Spinal cord (tissue), 10 donors: ENCODE measurements at places on chromosomes 3 and 15.

GRCh38 chr3:143081365-143081764, 38.2 kb upstream of the CHST2 start:
- no peak for DNase-seq

DNA sequence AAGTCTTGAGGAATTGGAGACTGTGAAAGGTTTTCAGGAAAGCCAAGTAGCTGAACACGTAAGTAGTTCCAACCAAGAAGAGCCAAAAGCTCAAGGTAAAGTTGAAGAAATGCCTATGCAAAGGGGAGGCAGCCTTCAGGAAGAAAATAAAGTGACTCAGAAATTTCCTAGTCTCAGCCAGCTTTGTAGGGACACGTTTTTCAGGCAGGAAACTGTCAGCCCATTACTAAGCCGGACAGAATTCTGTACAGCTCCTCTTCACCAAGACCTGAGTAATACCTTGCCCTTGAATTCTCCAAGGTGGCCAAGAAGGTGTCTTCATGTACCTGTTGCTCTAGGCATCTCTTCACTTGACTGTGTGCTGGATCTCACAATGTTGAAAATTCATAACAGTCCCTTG, 48.6 kb downstream of the CDAN1 start:
- DNase-seq, result no peak

GRCh38 chr3:184525337-184526087, 36.1 kb upstream of the EPHB3 start:
- no peak for DNase-seq

GRCh38 chr3:167736264-167736787, 805 bp downstream of the SERPINI1 start:
- DNase-seq, result peak; percentile 8

DNA sequence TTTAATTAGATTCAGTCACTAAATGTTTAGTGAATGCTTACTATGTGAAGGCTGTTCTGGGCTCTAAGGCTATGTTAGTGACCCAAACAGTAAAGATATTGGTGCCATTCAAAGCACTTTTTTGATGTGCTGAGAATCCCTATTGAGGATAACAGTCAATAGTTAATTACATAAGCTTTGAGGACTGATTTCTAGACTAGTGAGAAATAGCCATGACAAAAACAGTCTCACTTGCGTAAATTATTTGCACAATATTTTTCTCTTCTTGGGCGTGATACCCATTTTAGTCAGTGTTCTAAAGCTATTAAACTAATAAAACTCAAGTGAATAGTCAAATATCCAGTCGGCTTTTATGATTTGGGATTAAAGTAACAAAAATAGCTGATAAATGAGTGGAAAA, 74.6 kb downstream of the UBE2E2 start:
- no peak for DNase-seq

- no peak for DNase-seq
Measured at GRCh38 chr3:30664884-30665283, 58.5 kb downstream of the TGFBR2 start.

DNA sequence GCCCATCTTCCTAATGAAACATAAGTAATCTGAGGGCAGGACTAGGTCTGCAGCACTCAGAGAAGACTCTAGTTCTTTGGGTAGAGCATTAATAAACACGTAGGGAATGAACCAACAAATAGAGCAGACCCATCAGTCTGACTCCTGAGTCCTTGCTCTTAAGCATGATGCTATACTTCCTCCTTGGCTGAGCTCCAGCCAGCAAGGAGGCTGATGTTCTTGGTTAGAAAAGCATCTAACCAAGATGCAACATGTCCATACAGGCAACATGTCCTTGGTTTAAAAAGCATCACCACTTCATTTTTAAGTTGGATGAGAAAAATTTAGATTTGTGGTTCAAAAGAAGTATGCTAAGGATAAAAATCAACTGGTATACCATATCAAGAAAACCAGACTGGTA, 8.5 kb upstream of the MYH15 start:
- DNase-seq, result no peak

DNA sequence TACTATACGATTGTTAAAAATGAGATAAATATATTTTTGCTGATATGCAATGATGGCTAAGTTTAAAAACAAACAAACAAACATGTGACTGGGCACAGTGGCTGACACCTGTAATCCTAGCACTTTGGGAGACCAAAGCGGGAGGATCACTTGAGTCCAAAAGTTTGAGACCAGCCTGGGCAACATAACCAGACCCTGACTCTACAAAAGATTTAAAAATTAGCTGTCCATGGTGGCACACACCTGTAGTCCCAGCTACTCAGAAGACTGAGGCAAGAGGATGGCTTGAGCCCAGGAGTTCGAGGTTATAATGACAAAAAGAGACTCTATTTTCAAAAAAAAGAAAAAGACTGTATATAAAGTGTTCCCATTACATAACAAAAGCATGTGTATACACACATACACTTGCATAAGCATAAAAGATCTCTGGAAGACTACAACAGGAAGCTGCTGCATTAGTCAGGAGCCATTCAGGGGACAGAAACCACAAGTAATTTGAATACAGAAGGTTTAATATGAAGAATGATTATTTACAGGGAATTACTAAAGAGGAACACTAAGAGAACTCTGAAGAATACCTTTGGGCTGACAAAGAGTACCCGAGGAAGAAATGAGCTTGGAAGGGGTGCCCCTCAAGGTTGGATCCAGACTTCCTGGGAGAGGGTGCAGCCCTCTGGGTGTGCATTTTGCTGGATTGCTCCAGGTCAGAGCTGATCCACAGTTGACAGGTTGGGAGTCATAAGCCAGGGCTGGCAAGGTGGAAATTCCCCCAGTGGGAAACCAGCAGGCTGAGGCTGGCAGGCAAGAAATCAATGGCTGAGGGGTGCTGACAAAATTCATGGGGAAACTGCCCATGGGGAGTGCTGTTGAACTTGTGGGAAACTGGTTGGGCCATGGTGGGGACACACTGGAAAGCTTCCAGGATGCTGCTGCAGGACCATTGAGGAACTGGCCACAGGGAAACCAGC, 9.3 kb upstream of the TM4SF18 start:
- no peak for DNase-seq

DNA sequence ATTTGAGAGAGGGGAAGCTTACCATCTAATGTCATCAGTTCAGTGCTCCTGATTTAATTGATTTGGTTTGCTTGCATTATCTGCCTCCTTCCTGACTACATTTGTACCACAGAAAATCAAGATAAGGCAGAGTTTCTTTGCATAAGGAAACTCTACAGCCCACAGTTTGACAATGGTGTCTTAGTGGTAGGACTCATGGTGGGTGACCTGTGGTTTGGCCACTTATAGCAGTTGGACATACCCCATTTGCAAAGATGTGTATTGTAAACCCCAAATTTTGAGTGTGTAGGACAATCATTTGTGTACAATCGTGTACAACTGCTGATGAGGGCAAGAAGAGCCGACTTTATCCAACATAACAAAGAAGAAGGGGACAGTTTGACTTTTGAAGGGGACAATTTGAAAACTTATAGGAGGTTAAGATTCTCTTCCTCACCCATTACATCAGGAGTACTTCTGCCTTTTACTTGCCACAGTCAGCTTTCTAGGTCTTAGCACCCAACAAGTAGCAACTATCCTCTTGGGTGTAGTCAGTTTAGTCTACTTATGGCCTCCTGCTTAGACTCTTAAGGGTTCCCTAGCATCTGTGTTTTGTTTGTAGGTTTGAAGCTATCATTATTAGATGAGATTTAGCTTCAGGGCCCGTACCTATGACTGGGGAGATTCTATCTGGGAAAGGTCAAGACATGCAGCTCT, 6.2 kb downstream of the TGFBR2 start:
- DNase-seq, result no peak

DNA sequence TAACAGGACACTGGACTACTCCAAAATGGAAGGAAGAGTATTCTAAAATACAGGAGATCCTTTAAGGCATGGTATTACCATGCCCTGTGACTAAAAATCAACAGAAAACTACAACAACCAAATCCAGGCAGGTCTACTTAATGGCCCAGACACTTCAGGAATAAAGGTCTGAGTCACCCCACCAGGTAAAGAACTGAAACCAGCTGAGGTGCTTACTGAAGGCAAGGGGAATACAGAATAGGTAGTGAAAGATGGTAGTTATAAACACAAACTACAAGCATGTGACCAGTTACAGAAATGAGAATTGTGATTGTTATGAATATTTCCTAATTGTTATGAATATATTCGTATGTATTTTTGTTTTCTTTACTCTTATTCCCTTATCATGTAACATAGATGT, 13.4 kb downstream of the IFT57 start:
- DNase-seq, result no peak

- no peak for DNase-seq
Measured at GRCh38 chr15:91153954-91154353, 53.9 kb downstream of the SV2B start.

DNA sequence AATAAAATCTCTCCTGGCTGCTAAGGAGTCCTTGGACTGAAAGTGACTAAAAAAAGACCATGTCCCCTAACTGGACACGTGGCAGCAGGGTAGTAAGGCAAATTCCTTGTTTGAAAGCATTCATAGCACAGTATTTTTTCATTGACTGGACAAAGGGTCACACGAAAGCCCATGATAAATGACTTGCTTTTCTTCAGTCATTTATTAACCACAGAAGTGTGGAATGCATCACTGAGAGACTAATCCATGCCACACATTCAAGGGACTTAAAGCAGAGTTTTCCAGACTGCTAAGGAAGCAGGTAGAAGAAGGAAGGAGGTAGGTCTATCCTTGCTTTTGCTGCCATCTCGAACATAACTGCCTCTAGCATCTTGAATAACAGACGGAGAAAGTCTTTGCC, 31.2 kb downstream of the CASR start:
- no peak for DNase-seq

GRCh38 chr3:151227266-151227806, 24.3 kb upstream of the GPR171 start:
- DNase-seq, result peak; percentile 21

GRCh38 chr3:129040039-129040336, 20.6 kb upstream of the GP9 start:
- no peak for DNase-seq

GRCh38 chr15:63072809-63073277, 30.3 kb downstream of the TPM1 start:
- DNase-seq, result no peak

GRCh38 chr3:190013943-190014924, 106.5 kb downstream of the P3H2 start:
- no peak for DNase-seq

DNA sequence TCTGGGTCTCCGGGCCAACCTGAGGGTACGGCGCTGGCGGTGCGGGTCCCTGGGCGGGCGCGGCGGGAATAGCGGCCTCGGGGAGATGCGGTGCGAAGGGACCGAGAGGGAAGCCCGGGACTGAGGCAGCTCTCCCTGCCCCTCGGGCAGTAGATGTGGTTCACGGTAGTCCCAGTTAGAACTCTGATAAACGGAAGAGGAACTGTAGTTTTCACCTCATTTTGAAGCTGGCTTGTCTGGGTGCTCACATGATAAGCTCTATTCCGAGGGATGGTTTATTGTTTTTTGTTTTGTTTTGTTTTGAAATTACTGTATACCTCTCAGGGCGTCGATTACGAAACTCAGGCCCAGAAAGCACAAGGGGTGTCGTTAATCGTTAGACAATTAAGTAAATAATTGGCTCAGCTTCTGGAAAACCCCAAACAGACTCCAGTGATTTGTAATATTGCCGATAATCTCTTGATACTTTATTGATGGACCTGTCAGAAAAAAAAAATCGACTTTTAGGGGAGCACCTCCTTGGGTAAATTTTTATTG, 413 bp downstream of the NUSAP1 start:
- DNase-seq, result no peak

GRCh38 chr3:107382631-107383030, 5.4 kb downstream of the CCDC54 start:
- peak; percentile 9 for DNase-seq

- DNase-seq, result no peak
Measured at GRCh38 chr3:47849699-47850563, 47.0 kb downstream of the DHX30 start.

- DNase-seq, result peak; percentile 92
Measured at GRCh38 chr3:126394179-126394976, at the start of gene CFAP100. Gene CFAP100, plus strand, starts transcription at chr3:126394909. Its CDS starts 1,092 bp downstream, at chr3:126396001.

- DNase-seq, result no peak
Measured at GRCh38 chr3:69012100-69012799, 1.2 kb downstream of the EOGT start.

- DNase-seq, result no peak
Measured at GRCh38 chr3:93969443-93969842, 4.3 kb downstream of the PROS1 start.

- no peak for DNase-seq
Measured at GRCh38 chr3:71546821-71547220, 36.7 kb downstream of the FOXP1 start.

DNA sequence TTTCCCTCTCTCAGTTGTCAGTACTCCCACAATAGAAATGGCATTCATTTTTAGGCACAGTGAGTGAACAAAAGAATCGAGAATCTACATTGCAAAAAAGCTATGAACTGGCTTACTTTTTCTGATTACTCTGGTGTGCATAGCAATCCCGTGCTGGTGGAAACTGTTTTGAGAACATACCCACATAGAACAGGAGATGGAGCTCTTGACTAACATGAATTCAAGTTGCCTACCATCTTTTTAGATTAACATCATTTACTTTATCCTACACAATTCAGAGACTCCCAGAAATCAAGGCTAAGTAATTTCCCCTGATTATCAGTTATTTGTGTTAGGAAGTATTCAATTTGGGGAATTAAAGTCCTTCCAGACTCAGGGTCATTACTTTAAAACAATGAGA, 326.6 kb downstream of the ARPP21 start:
- peak; percentile 94 for DNase-seq

GRCh38 chr3:190404715-190405114, 16.8 kb downstream of the CLDN16 start:
- no peak for DNase-seq

DNA sequence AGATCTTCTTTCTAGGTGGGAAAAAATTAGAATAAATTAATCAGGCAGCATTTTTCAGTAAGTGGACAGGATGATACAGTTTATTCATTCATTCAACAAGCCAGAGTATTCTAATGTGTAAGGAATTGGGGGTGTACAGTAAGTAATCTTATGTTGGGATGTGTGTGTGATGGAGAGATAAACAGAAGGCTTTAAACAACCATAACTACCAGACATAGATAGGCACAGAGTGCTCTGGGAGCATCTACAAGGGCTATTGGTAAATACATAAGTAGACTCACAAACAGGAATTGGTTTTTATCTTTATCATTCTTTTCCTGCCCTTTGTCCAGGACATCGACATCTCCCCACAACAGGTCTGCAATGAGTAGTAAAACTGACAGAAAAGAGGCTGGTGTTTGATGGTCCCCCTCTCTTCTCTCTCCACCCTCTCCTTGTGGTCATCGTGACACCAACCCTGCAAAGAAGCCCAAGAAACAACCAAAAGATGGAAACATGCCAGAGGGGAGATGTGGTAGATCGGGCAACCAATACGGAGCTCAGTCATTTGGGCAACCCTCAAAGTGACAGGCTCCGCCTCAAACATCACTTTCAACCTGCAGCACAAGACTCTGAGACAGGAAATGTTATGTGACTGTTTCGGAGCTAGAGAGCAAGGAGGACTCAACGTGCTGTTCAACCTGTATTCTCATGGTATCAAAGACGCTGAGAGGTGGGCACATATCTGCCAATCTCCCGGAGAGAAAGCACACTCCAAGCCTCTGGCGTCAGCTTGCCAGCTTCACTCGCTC, 28.7 kb upstream of the B3GNT5 start:
- DNase-seq, result no peak

GRCh38 chr3:72800869-72801268, 47.4 kb downstream of the SHQ1 start:
- DNase-seq, result no peak

GRCh38 chr15:68343579-68344225, 66.2 kb downstream of the FEM1B start:
- DNase-seq, result no peak
